ENCODE measurements at places on chromosomes 5 and 9.
A peak's percentile ranks its signal among the peaks of the same experiment; 100 is the strongest.

DNA sequence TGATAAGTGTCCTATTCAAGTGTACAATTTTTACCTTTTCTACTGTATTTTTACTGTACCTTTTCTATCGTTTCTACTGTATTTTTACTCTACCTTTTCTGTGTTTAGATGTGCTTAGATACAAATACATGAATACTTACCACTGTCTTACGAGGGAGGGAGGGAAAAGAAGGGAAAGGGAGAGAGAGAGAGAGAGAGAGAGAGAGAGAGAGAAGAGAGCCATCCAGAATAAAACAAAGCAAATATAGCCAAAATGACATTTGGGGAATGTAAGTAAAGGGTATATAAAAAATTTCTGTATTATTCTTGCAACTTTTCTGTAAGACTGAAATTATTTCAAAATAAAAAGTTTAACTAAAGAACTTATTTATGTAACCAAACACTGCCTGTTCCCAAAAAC is 121.2 kb downstream of the HOMER1 start:
- DNase-seq = no peak

- no peak for DNase-seq
Measured at GRCh38 chr9:125600194-125600593, 106.8 kb downstream of the MAPKAP1 start.

DNA sequence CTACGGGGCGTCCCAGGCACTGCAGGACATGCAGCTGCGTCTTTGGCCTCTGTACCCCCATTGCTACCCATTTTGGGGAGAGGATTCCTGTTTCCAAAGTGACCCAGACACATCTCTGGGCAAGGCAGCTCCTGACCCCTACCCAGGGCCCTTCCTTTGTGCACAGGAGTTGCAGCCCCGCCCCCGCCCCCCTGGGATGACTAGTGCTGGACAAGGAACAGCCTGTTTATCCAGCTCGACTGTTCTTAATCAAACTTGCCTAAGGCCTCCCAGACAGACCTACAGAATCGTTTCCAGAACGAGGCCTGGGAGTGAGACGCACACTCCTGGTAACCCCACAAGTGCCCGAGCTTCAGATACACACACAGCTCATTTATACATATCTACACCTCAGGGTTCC is 13.2 kb downstream of the DIPK1B start:
- DNase-seq = peak; percentile 46

GRCh38 chr9:84955971-84956370 is 286.4 kb downstream of the NTRK2 start:
- no peak for DNase-seq

GRCh38 chr5:133870661-133871060 is 97.8 kb downstream of the C5orf15 start:
- peak; percentile 70 for DNase-seq

DNA sequence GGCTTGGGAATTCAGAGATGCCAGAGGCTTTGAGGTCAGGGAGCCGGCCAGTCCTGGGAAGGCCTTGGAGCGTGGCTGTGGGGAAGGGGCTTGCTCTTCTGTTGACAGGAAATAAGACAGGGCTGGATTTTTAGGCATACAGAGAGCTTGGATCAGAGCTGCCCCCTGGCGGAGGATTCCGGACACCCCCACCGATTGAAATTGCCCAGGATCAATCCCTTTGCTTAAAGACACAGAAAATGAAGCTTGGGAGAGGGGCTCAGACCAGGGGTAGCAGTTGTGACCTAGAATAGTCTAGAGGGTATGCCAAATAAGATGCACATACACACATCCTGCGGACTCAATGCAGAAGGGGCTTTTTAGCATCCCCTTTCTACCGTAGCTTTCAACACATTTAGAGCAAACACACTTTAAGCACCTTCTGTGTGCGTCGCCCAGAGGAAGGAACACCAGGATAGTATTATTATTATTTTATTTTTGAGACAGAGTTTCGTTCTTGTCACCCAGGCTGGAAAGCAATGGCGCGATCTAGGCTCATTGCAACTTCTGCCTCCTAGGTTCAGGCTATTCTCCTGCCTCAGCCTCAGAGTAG is 1.7 kb upstream of the NTMT1 start:
- peak; percentile 67 for DNase-seq

GRCh38 chr5:104327801-104328200 is 765.2 kb upstream of the NUDT12 start:
- no peak for DNase-seq

GRCh38 chr5:52657247-52657645 is 130.5 kb upstream of the ITGA1 start:
- DNase-seq = peak; percentile 49

GRCh38 chr9:38232895-38233294 is 159.6 kb upstream of the ALDH1B1 start:
- no peak for DNase-seq

GRCh38 chr5:14557791-14558415 is 23.7 kb upstream of the OTULINL start:
- DNase-seq = no peak

DNA sequence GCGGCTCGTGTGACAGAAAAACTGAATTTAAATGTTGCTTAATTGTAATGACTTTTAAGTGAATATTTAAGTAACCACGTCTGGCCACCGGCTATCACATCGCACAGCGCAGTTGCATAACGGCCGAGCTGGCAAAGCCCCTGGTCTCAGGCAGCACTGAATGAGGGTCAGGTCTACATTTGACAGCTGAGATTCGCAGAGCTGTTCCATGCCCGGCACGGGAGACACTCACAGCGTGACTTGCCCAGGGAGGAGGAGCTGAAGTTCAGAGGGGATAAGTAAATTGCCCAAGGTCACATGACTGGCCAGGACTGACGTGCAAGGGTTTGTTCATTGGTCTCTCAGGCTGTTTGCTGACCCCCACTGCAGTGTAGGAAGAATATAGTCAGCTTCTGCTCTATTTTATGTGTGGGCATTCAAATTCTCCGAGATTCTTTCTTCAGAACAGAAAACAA is 17.4 kb upstream of the COL5A1 start:
- DNase-seq = peak; percentile 57

DNA sequence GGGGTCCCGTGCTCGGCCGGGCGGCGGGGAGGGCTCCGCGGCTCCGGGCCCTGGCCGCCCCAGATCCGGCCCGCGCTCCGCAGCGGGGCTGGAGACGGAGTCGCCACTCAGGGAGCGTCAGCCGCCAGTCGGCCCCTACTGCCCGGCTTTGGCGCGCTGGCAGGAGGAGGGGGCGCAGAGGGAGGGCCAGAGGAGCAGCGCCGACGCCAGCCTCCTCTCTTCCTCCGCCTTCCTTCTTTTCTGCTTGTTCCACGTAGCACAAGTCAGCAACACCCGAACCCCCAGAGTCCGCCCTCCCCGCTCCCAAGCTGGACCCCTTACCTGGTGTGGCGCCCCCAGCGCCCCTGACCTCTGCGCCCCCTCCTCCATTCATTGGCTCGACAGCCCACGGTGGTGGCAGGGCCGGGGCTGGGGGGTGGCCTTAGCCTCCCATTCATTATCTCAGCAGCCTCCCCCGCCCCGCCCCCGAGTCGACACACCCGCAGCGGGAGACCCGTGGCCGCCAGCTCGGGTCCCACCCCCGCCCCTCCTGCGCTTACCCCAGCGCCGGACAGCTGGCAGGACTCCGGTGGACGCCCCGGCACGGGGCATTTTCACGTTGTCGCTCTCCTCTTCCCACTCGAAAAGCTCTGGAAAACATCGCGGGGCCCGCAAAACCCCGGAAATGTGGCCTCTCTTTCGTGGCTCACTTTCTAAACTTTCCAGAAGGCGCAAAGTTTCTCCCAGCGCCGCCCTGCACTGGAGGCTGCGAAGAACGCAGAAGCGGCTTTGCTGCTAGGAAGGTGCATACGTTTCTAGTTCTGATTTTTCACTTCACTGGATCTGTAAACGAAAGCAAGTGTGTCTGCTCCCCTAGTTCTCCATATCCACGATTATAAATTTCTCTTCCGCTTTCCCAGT is at the start of gene LPAR1:
TSS of gene LPAR1 (minus strand) at position 140 of the 900 bp plus-strand sequence. CDS start 66,353 bp downstream, outside the sequence.
- DNase-seq = peak; percentile 41

- no peak for DNase-seq
Measured at GRCh38 chr5:94072116-94072515, 330.7 kb upstream of the POU5F2 start.

- peak; percentile 74 for DNase-seq
Measured at GRCh38 chr5:168409591-168410458, 76.4 kb upstream of the RARS1 start.

- DNase-seq = no peak
Measured at GRCh38 chr9:109320331-109320741, 523 bp downstream of the EPB41L4B start.

DNA sequence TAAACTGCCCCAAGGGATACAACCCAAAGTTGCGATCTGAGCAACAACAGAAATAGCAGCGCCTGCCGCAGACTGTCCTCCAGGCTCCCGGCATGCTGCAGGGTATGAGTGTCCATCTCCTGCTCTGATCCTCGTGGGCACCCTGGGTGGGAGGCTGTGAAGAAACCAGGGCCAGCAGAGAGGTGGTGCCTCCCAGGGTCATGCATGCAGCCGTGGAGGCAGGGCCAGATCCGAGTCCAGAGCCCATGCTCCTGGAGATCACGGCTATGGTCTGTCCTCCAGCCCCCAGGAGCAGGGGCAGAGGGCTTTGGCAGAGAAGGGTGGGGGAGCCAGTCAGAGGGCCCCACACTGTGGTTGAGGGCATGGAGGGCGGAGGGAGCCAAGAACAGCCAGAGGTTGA is 29.0 kb downstream of the HRH2 start:
- DNase-seq = no peak

- DNase-seq = no peak
Measured at GRCh38 chr9:118000581-118000980, 296.4 kb downstream of the TLR4 start.

DNA sequence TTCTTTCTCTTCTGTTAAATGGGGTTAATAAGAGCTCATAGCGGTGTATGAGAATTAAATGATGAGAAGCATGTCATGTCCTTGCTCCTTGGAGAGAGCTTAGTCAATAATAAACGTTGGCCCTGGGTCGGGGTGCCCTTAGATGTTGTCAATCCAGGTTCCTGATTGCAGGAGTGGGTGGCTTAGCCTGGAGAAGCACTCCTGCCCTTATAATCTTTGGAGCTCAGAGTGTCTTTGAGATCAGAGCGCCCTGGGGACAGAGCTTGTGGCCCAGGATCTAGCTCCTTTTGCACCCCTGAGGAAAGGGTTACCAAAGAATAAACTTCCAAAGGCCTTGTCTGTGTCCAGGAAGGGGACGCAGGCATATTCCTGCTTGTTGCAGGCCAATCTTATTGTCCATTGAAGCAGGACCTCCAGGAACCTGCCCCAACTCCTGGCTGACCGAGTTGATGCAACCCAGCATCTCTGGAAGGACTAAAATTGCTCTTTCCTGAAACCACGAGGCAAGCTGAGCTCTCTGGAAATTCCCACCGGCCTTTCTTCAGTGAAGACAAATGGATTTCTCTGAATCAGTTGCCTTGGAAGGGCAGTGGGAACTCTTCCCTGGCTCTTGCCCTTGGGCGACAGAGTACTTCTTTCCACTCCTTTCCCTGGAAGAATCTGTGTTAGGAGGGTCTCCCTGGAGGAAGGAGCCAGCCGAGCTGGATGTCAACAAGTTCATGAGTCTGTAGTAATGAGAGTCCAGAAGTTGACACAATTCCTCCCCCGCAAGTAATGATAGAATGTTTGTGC is 6.4 kb upstream of the AMBP start:
- DNase-seq = no peak

- no peak for DNase-seq
Measured at GRCh38 chr9:134494905-134495304, 146.7 kb upstream of the COL5A1 start.

DNA sequence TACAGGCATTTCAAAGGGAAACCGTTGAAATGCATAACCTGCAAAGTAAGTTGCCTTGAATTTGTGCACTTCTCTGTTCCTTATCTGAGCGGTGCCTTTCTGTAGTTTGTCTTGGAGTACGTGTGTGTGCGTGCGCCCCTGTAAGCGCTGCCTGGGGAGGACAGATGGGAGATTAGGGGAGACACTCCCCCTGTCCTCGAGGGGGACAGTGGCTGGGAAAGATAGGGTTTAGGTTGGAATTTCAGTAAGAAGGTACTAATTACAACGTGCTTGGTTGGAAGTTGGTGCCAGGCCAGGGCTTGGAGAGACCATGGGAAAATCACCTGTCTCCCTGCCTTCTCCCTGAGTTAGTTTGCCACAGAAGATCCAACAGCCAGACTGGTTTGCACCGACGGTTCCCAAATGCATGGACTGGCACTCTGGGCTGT is 73.2 kb downstream of the PIK3R1 start:
- no peak for DNase-seq

- DNase-seq = peak; percentile 33
Measured at GRCh38 chr9:100440071-100440470, 13.1 kb downstream of the MSANTD3 start.

GRCh38 chr9:87338088-87338989 is 159.3 kb upstream of the DAPK1 start:
- DNase-seq = no peak

GRCh38 chr5:109762821-109763220 is 73.1 kb downstream of the MAN2A1 start:
- DNase-seq = no peak

GRCh38 chr9:16245756-16246440 is 624.6 kb downstream of the BNC2 start:
- peak; percentile 18 for DNase-seq
